Effector memory CD8-positive, alpha-beta T cell (primary cell): ENCODE measurements at places on chromosomes 5 and 9.
A peak's percentile ranks its signal among the peaks of the same experiment; 100 is the strongest.

GRCh38 chr5:138961221-138961620 lies 86.1 kb upstream of the LRRTM2 start:
- no peak for DNase-seq

GRCh38 chr9:84270847-84271530 lies 69.6 kb downstream of the SLC28A3 start:
- DNase-seq: no peak

- no peak for DNase-seq
Measured at GRCh38 chr5:170028124-170028523, 47.8 kb upstream of the INSYN2B start.

- DNase-seq: no peak
Measured at GRCh38 chr9:98291820-98292219, 36.4 kb upstream of the TBC1D2 start.

- no peak for DNase-seq
Measured at GRCh38 chr9:36637491-36638270, 65.0 kb downstream of the MELK start.

DNA sequence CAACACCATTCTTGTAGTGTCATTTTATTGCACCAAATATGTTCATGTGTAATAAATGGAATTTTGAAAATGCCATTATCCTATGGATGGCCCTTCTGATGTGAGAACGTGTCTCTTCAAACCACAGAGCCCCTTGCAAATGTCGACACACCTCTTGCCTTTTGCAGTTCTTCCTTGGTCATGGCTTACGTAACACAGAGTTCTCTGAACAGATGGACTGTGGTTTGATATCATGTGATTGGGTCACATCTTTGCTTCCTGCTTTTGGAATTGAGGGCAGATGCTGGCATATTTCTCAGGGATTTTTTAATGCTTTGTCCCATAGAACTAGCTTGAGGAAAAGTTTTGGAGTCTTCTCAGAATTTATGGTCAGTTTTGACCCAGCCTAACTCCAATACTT lies 4.6 kb downstream of the TGFBR1 start:
- DNase-seq: no peak

- no peak for DNase-seq
Measured at GRCh38 chr9:99628849-99629620, 192.7 kb upstream of the NR4A3 start.

GRCh38 chr5:170270293-170271069 lies 27.1 kb downstream of the LCP2 start:
- DNase-seq: no peak

DNA sequence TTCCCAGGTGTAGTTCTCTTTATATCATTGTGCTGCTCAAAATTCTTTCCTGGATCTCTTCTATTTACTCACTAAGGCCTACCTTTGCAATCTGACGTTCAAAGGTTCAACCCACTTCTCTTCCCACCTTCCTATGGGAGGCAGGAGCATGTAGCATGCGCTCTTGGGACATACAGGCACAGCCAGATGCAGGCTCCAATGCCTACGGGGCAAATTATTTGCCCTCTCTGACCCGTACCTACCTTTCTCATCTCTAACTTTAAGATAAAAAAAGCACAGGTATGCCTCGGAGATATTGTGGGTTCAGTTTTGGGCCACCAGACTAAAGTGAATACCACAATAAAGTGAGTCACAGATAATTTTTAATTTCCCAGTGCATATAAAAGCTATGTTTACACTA lies 460.5 kb downstream of the CCDC171 start:
- no peak for DNase-seq

- no peak for DNase-seq
Measured at GRCh38 chr5:68258531-68258930, 43.0 kb downstream of the PIK3R1 start.

GRCh38 chr5:180784497-180785097 lies 18.0 kb downstream of the MGAT1 start:
- peak; percentile 70 for DNase-seq

DNA sequence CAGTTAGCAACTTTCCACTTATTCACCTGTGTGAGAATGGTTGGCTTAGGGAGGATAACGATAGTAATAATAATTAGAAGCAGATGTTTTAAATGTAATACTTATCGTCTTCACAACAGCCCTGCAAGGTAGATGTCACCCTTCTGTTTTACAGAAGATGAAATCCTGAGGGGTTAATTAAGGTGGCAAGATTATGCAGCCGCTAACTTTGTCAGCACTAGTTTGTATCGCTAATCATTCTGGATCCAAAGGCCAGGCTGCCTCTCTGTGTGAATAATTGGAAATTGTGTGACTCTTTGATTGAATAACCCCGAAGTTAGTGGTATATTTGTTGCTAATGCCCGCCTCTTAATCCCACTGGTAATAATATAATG lies 635 bp downstream of the IFT74 start:
- DNase-seq: no peak

DNA sequence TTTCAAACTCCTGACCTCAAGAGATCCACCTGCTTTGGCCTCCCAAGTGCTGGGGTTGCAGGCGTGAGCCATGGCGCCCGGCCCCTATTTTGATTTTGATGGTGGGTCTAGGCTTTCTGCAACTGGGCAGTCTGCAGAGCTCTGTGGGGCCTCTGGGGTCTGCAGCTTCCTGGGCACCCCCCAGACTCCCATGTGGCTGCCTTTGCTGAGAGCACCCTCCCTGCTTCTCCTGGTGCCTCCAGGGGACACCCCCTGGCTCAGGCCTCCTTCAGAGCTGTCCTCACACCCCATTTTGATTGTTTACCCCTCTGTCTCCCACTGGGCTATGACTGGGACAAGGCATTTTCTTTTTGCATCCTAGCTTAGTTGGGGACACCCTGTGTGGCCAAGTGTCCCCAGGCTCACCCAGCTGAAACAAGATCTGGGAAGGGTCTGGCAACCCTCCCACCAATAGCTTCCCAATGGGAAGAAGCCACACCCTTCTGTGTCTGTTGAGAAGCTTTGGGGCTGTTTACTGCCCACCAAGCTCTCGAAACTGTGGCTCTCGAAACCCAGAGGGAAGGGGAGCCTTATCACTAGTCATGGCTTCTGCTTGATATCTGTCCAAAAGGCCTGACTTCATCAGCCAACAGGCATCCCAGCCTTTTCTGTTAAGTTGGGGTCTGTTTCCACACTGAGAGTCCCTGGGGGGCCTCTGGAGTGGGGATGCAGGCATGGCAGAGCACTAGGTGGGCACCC lies 204.4 kb upstream of the IER5L start:
- no peak for DNase-seq

DNA sequence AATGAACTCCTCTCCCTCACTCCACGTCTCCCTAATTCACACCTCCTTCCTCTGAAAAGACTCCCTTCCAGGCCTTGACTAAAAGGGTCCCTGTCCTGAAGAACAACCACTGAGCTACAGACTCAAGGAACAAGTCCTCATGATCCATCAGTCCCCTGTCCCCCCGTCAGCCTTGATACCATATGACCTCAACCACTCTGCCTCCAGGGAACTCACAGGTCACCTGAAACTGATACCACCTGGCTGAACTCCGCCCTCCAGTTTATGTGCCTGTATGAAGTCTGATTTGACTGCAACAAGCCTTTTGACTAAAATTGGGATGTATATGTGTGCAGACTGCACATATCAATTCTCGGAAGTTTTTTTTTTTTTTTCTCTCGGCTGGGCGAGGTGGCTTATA lies 88.7 kb downstream of the UGCG start:
- DNase-seq: no peak
